Breast epithelium (tissue), 4 donors: ENCODE measurements at places on chromosomes 6 and 20. TPM values are rescaled to one million over a fixed set of nuclear protein-coding genes. Genes with fewer than 3 reads are reported as not detected.

Gene UNC5CL
- total RNA-seq, result 2.0 TPM

Gene PNPLA1
- not detected for total RNA-seq

Gene RAE1
- 17.4 TPM for total RNA-seq

Gene FAM135A
- 34.2 TPM for total RNA-seq

Gene ZBTB46
- total RNA-seq, result 8.2 TPM

Gene HTR1E
- total RNA-seq, result not detected

Gene TRIM31
- total RNA-seq, result 3.3 TPM

- H3K4me3 ChIP-seq, result no peak overlapping the region
- H3K27ac ChIP-seq, result no peak overlapping the region
- no peaks in the 10 kb centered on the region for H3K27me3 ChIP-seq
- no peaks in the 10 kb centered on the region for H3K36me3 ChIP-seq
- no peaks in the 10 kb centered on the region for H3K4me1 ChIP-seq
These were observed 139.7 kb downstream of the SYNDIG1 start for GRCh38 chr20:24608926-24609667.

DNA sequence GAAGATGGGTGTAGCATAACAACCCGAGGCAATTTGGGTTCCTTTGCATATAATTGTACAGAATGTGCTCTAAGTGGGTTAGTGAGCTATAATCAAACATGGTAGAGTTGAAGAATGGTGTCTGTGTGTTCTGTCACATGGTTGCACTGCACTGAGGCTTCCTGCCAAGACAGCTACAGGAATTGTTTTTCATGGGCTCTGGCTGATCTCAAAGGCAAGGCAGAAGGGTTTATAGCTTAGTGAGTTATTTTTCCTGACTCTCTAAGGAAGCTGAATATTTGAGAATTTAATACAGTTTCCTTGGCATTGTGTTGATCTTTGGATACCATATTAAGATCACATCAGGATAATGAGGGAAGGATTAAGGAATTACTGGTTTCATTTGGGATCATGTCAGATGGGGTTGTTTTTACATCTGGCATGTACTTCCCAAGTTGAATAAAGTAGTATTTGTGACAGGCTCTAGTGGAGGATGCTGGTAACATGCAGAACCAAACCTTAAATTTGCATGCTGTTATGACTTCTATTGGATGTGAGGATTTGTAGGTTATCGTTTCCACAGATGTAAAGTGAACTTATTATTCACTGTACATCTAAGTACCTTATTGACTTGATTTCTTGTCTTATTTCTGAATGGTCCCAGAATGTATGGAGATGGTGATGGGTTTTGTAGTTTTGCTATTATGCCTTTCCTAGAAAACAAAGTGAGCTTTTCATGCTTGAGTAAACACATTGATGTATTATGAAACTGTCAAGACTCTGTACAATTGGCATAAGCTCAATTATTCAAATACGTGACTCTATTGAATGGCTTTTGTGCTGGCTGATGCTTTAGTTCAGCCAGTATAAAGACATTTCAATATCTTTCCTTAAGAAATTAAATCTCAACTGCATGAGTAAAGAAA is 43.3 kb downstream of the LRRC1 start:
- no peak for DNase-seq
- no peak overlapping the region for H3K4me3 ChIP-seq
- no peaks in the 10 kb centered on the region for H3K36me3 ChIP-seq
- no peak overlapping the region for H3K27ac ChIP-seq
- no peaks in the 10 kb centered on the region for H3K4me1 ChIP-seq
- H3K27me3 ChIP-seq, result no peaks in the 10 kb centered on the region

DNA sequence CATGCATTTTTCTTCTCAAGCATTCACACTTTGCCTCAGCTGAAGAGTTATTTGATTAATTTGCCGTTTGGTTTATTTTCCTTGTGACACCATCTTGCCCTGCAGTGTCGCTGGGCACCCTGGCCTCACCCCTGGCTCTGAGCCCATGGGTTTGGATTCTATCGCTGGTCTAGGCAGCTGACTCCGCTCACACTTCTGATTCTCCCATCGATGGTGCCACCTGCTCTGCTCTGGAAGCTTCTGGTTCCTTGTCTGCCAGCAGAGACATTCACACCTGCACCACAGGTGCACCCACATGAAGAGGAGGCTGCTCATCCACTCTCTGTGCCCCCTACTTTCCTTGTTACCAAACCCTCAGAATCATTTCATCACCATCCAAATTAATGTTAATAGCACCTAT is 291.6 kb upstream of the CDH4 start:
- H3K4me3 ChIP-seq, result no peak overlapping the region
- no peaks in the 10 kb centered on the region for H3K27me3 ChIP-seq
- H3K4me1 ChIP-seq, result no peaks in the 10 kb centered on the region
- no peaks in the 10 kb centered on the region for H3K36me3 ChIP-seq
- DNase-seq, result no peak

GRCh38 chr20:57108218-57108617 is 158.2 kb downstream of the BMP7 start:
- H3K27me3 ChIP-seq, result no peaks in the 10 kb centered on the region
- no peaks in the 10 kb centered on the region for H3K4me1 ChIP-seq
- no peak overlapping the region for H3K4me3 ChIP-seq

- no peak overlapping the region for H3K4me3 ChIP-seq
- DNase-seq, result peak; percentile 40
- H3K36me3 ChIP-seq, result no peaks in the 10 kb centered on the region
- H3K27me3 ChIP-seq, result no peaks in the 10 kb centered on the region
- H3K27ac ChIP-seq, result peak overlapping the region; percentile 65
These were observed 32.8 kb downstream of the LRP11 start for GRCh38 chr6:149831308-149831820.

DNA sequence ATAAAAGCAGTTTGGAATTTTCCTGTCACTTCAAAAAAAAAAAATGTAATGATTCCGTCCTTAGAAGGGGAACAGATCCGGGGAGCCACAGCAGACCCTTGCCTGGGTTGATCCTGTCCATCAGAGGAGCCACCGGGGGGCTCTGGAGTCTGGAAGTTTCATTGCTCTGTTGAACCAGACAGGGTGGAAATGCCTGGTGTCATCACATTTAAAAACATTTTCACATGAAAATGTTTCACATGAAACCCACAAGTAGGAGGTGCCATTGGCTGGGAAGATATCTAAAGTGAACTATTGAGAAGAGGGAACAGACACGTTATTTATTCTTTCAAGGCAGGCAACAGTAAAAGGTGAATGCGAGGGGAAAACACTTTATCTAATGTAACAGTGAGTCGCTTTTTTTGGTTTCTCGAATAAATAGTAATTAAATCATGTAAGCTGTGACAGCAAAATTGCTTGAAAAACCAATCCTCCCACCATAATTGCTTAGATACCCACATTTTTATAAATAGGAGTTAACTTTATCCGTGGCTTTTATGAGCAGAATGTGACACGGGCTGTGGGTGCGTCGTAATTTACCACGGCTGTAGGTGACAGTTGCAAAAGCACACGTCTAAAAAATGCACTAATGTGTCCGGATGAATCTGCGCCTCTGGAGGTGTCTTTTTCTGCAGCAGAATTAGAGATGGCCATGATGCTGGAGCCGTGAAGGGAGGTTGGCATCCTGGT is 323.4 kb downstream of the TAF4 start:
- no peak overlapping the region for H3K27ac ChIP-seq
- H3K4me3 ChIP-seq, result no peak overlapping the region
- no peaks in the 10 kb centered on the region for H3K27me3 ChIP-seq
- H3K36me3 ChIP-seq, result no peaks in the 10 kb centered on the region

GRCh38 chr6:149990661-149991471 is 27.1 kb downstream of the ULBP1 start:
- H3K4me3 ChIP-seq, result peak overlapping the region; percentile 15
- H3K27me3 ChIP-seq, result no peaks in the 10 kb centered on the region
- DNase-seq, result no peak
- H3K36me3 ChIP-seq, result no peaks in the 10 kb centered on the region

GRCh38 chr20:32518593-32519380 is 66.3 kb downstream of the NOL4L start:
- no peaks in the 10 kb centered on the region for H3K4me1 ChIP-seq
- H3K27ac ChIP-seq, result peak overlapping the region; percentile 92
- no peaks in the 10 kb centered on the region for H3K36me3 ChIP-seq
- H3K27me3 ChIP-seq, result no peaks in the 10 kb centered on the region
- no peak for DNase-seq

GRCh38 chr6:109379711-109380110 is 2.6 kb downstream of the CD164 start:
- peak overlapping the region; percentile 95 for H3K4me3 ChIP-seq
- no peaks in the 10 kb centered on the region for H3K4me1 ChIP-seq
- no peaks in the 10 kb centered on the region for H3K36me3 ChIP-seq
- DNase-seq, result no peak

- no peaks in the 10 kb centered on the region for H3K27me3 ChIP-seq
- no peak for DNase-seq
- no peaks in the 10 kb centered on the region for H3K4me1 ChIP-seq
These were observed 67.3 kb downstream of the ATP9A start for GRCh38 chr20:51700809-51701285.

GRCh38 chr20:10303852-10304251 is 85.2 kb downstream of the SNAP25 start:
- H3K4me3 ChIP-seq, result no peak overlapping the region
- H3K4me1 ChIP-seq, result no peaks in the 10 kb centered on the region
- H3K27me3 ChIP-seq, result no peaks in the 10 kb centered on the region
- H3K36me3 ChIP-seq, result no peaks in the 10 kb centered on the region
- DNase-seq, result no peak

- H3K4me1 ChIP-seq, result no peaks in the 10 kb centered on the region
- no peak overlapping the region for H3K27ac ChIP-seq
- no peaks in the 10 kb centered on the region for H3K27me3 ChIP-seq
- no peaks in the 10 kb centered on the region for H3K36me3 ChIP-seq
These were observed 50.7 kb upstream of the PRND start for GRCh38 chr20:4671015-4671414.

DNA sequence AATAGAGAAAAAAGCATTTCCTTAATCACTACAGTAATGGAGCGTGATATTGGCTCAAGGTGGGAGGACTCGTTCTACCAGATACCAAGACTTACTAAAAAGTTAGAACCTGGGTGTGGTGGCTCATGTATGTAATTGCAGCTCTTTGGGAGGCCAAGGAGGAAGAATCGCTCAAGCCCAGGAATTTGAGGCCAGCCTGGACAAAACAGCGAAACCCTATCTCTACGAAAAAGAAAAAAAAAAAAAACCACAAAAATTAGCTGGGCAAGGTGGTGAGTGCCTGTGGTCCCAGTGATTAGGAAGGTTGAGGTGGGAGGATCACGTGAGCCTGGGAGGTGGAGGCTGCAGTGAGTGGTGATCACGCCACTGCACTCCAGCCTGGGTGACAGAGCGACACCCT is 24.0 kb upstream of the ATRN start:
- H3K36me3 ChIP-seq, result no peaks in the 10 kb centered on the region
- H3K27ac ChIP-seq, result no peak overlapping the region
- no peaks in the 10 kb centered on the region for H3K27me3 ChIP-seq
- no peak overlapping the region for H3K4me3 ChIP-seq
- H3K4me1 ChIP-seq, result no peaks in the 10 kb centered on the region

GRCh38 chr20:63425846-63426485 is 46.5 kb downstream of the KCNQ2 start:
- H3K4me3 ChIP-seq, result no peak overlapping the region
- no peaks in the 10 kb centered on the region for H3K36me3 ChIP-seq
- no peak for DNase-seq
- H3K4me1 ChIP-seq, result no peaks in the 10 kb centered on the region

- H3K27me3 ChIP-seq, result no peaks in the 10 kb centered on the region
- H3K4me3 ChIP-seq, result peak overlapping the region; percentile 76
- H3K27ac ChIP-seq, result peak overlapping the region; percentile 99
- H3K4me1 ChIP-seq, result no peaks in the 10 kb centered on the region
- no peaks in the 10 kb centered on the region for H3K36me3 ChIP-seq
- DNase-seq, result no peak
These were observed 634 bp downstream of the AHI1 start for GRCh38 chr6:135496800-135497411.

- H3K27me3 ChIP-seq, result no peaks in the 10 kb centered on the region
- peaks cover 6% of the 10 kb centered on the region for H3K36me3 ChIP-seq
- H3K4me3 ChIP-seq, result no peak overlapping the region
- DNase-seq, result no peak
- H3K4me1 ChIP-seq, result no peaks in the 10 kb centered on the region
- H3K27ac ChIP-seq, result no peak overlapping the region
These were observed 22.6 kb downstream of the RSPH3 start for GRCh38 chr6:158977382-158977781.

DNA sequence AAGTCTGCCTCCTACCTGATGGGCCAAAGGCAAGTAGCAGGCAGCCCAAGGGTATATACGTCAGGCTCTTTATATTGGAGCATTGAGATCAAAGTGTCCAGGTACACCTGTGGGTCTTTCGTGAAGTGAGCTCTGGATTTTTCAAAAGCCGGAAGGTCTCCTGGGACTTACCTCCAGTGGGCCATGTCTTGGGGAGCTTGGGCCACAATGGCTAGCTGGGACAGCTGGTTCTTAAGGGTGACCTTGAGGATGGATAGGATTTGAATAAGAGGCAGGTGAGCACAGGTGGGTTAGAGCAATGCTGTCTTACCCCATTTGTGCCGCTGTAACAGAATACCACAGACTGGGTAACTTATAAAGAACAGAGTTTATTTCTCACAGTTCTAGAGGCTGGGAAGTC is 153.4 kb downstream of the CDC5L start:
- H3K27ac ChIP-seq, result no peak overlapping the region
- H3K4me3 ChIP-seq, result no peak overlapping the region
- no peaks in the 10 kb centered on the region for H3K36me3 ChIP-seq
- H3K27me3 ChIP-seq, result no peaks in the 10 kb centered on the region
- no peak for DNase-seq
